ENCODE measurements at places on chromosomes 4 and X. TPM values are rescaled to one million over a fixed set of nuclear protein-coding genes. Genes with fewer than 3 reads are reported as not detected.

Gene HSD17B13
- total RNA-seq = not detected

Gene F11
- total RNA-seq = not detected

Gene CHM
- 13.0 TPM for total RNA-seq

Gene NDNF
- total RNA-seq = under 0.01 TPM

Gene CSN1S1
- total RNA-seq = not detected

Gene TLR6
- total RNA-seq = 7.8 TPM

Gene GPR119
- not detected for total RNA-seq

Gene FAAH2
- total RNA-seq = 0.11 TPM

Gene HPSE
- 11.0 TPM for total RNA-seq

Gene FSTL5
- total RNA-seq = 0.43 TPM

Gene OTUD6A
- not detected for total RNA-seq

Gene PDLIM3
- total RNA-seq = not detected

Gene GPR143
- total RNA-seq = 5.9 TPM

Gene VMA21
- 45.1 TPM for total RNA-seq

Gene LAMTOR3
- total RNA-seq = 56.1 TPM

Gene MXRA5
- 58.1 TPM for total RNA-seq

Gene KLHL15
- total RNA-seq = 12.2 TPM

Gene TBC1D25
- 18.7 TPM for total RNA-seq

Gene ZNF157
- total RNA-seq = 0.11 TPM

Gene NPY1R
- not detected for total RNA-seq

Gene CT45A5
- total RNA-seq = not detected

Gene ERAS
- not detected for total RNA-seq

Gene MAB21L2
- not detected for total RNA-seq

Gene NSDHL
- total RNA-seq = 22.8 TPM

Gene ADGRL3
- 5.9 TPM for total RNA-seq

Gene PGAM4
- total RNA-seq = not detected

Gene ZBED1
- total RNA-seq = 33.0 TPM

Gene CTPS2
- total RNA-seq = 15.3 TPM

Gene CHRDL1
- not detected for total RNA-seq

Gene PDE5A
- 8.5 TPM for total RNA-seq

Gene OPN1MW2
- not detected for total RNA-seq

Gene NRK
- total RNA-seq = 6.1 TPM

Gene MTMR8
- total RNA-seq = 0.79 TPM

Gene SLC6A14
- not detected for total RNA-seq

Gene TMEM154
- 10.2 TPM for total RNA-seq

Gene BEX4
- 22.8 TPM for total RNA-seq

Gene REELD1
- total RNA-seq = not detected

Gene DCAF16
- total RNA-seq = 24.7 TPM

Gene RGS12
- 14.3 TPM for total RNA-seq

Gene AWAT2
- total RNA-seq = not detected

Gene PRRG3
- not detected for total RNA-seq

Gene FAM184B
- under 0.01 TPM for total RNA-seq

Gene CXCL3
- total RNA-seq = not detected

Gene MAGEA12
- not detected for total RNA-seq

Gene LPAR4
- not detected for total RNA-seq

Gene NUP62CL
- total RNA-seq = 0.79 TPM

Gene MSANTD1
- 1.7 TPM for total RNA-seq

Gene ADH7
- total RNA-seq = not detected

Gene PLS3
- total RNA-seq = 225 TPM
